Muscle of back (tissue), 13 donors: ENCODE measurements at places on chromosomes 2 and 18.

GRCh38 chr2:52880872-52881271 is 886.7 kb upstream of the CHAC2 start:
- DNase-seq = no peak

DNA sequence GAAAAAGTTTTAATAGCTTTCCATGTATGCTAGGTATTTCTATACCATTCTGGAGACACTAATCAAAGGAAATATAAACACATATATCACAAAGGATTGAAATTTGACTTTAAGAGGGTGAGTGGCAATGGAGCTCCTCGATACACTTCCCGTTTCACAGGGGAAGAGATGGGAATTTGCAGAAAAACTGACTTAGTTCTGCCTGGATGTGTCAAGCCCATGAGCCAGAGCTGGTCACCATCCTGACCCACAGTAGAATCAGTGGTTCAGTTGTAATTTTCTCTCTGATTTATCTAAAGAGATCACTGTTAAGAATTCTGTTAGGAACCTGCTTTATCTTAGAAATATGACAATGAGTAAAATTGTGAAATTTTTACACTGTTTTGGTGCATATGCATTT is 34.2 kb downstream of the PLCL1 start:
- peak; percentile 60 for DNase-seq

DNA sequence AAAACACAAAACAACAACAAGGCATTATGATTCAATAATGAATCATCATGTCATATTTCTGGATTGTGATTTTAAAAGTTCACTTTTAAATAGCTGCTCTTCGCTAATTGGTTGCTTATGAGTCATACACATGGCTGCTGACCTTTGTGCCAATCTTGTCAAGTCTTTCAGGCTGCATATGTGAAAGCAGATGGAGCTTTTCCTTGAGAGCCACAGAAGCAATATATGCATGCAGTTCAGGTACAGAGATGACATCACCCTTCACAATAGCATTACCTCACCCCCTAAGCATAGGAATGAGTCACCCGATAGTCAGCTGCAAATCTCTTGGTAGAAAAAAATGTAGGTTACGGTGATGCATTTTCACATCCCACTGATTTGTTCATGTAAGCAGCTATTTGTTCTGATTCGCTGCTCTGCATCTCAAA is 27.2 kb downstream of the EIF2AK3 start:
- peak; percentile 82 for DNase-seq

DNA sequence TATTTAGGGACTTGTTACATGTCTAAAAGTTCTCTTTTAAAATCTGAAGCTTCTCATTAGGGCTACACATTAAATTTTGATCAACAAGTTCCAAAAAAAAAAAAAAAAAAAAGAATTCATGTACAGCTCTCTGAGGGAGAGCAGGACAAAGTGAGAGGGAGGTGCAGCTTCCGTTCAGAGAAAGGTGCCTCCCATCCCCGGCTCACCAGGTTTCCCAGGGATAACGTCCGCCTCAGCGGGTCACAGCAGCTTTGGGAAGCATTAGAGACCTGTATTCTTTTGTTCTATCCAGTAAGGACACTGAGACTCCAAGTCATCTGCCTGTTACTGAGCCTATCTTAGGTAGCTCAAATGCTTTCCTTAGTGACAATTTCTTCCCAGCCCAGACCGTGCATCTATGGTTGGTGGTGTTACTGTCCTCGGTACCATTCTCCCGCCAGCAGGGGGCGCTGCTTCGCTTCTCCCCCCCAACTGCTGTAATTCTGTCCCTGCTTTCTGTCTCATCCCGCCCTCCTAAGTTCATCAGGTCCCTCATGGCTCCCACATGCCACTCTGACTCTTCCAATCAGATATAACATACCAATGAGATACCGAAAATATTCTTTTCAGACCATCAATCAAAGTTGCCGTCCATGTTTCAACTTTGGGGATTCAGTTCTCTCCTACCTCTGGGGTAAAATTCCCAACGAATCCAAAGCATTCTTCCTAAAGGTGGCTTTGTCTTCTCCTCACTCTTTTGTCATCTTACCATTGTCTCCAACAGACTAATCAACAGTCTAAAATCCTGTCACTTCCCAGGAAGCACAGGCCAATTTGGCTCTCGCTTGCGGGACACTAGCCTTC is 466.5 kb downstream of the METTL4 start:
- no peak for DNase-seq

DNA sequence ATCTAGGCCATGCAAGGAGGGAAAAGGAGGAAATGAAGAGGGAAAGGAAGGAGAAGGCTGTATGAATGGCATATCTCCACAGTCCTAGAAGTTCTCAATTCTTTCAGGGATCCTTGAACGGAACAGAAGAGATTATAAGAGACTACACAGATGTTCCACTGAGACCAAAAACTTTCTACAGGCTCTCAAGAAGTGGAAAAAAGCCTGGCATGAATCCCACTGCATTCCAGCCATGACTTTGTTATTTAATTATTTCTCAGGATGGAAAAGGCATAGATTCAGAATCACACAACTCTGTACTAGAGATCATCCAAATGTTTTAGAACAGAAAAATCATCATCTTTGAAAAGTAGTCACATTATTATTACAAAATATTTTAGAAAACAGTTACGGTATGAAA is 131.7 kb upstream of the CDH20 start:
- peak; percentile 39 for DNase-seq

- DNase-seq = no peak
Measured at GRCh38 chr2:143177096-143177786, 48.0 kb downstream of the ARHGAP15 start.

DNA sequence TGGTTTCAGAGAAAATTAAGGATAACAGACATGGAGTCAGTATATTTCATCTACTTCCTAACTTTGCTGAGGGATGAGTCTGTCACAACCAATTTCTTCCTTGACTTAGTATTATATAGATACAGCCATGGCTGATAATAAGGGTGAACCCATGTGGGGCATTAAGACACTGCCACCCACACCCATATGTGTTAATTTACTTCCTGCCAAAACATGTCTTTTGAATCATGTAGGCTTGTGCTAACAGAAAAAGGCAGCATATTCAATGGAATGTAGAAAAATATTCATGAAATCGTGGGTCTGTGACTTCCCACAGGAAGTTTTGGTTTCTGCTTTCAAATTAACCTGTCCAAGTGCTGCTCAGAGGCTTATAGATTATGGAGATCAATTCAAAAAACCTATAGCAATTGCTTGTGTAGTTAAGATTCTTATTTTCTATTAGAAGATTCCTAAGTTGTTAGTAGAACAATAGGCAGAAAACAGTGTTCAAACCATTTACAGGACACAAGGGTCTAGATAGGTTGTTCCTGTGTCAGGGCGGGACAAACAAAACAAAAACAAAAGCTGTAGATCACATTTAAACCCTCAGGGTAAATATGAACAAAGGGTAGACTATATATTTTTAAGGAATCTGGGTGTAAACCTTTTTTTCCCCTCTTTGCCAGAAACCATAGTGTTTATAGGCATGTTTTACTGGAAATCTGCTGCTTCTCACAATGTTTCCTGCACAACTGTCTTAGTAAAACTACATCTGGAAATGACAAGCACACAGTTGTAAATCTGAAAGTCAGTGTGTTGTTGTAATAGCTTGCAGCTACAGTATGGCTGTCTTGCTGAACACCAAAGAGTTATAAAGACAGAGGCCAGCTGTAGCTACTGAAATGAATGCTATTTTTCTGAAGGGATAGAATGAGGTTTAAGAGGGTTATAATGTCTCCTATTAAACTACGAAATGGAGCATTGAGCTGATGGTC is 691.2 kb downstream of the EPHA4 start:
- no peak for DNase-seq

DNA sequence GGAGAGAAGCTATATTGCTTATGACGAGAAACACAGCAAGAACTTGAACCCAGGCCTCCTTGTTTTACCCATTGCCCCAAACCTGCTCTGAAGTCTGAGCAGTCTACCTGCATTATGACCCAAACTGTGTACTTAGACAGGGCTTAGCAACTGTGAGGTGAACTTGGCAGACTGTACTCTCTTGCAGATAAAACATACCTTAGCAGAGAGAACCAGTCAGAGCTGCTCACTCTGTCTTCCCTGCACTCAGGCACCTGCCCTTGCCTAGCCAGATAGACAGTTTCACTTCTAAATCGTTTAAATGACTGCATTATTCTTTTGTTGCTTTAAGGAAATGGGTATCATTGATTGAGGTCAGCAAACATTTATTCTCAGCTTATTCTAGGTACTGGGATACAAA is 20.3 kb downstream of the ITPRID2 start:
- DNase-seq = no peak

DNA sequence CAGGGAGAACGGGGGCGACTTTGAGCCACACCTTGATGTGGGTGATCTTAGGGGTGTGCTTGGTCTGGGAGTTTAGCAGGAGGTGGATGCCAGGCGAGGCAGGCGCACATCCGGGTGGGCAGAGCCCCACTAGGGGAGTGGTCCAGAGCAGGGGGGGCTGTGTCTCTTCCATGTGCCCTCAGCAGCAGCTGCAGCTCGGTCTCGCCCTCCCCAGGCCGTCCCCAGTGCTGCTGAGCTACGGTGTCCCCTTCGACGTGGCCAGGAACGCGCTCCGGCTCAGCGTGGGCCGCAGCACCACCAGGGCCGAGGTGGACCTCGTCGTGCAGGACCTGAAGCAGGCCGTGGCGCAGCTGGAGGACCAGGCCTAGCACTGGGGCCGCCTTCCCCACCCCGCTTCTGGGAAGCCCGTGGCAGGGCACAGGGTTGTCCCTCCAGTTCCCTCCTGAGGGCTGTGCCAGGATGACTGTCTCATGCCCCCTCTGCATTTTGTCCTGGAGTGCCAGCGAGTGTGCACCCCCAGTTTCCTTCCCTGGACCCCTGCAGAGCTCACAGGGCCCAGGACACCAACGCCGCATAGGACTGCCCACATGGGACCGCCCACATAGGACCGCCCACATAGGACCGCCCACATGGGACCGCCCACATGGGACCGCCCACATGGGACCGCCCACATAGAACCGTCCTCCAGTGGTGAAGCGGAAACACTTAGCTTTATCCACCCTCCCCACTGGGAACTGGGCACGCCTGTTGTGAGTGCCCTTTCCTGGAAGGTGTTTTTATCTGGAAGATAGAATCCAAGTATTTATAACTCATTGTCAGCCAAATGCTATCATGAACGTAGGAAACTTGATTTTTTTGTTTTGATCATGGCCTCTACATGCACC is 1.9 kb upstream of the ESPNL start:
- DNase-seq = peak; percentile 30

GRCh38 chr18:57542126-57542525 is 44.4 kb downstream of the FECH start:
- DNase-seq = no peak

GRCh38 chr2:179275253-179276012 is 10.8 kb upstream of the SESTD1 start:
- no peak for DNase-seq

- DNase-seq = no peak
Measured at GRCh38 chr2:128259585-128259984, 59.1 kb downstream of the HS6ST1 start.

DNA sequence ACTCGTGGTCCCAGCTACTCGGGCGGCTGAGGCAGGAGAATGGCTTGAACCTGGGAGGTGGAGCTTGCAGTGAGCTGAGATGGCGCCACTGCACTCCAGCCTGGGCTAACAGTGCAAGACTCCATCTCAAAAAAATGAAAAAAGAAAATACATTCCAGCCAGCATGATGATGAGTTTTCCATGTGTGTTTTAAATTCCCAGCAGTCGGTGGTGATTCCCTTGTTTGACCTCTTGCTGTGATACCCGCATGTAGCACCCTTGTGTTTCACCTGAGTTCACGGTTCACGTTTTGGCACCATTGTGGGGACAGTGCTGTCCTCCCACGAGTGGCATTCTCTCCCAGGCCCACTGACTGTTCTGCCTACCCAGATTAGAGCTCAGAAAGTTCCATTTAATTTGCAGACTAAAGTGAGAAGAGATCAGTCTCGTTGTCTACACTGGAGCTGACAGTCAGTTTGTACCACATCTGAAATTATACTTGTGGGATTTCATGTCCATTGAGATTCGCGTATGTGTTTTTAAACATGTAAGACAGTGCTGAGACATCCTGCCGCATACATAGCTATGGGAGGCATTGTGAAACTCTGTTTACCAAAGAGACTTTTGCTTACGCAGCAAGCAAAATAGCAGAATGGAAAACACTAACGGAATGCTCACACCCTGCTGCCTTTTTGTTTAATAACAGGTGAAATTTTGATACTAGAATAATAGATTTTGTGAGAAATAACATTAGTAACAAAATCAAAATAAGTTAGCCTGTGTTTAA is 157.1 kb downstream of the GBX2 start:
- no peak for DNase-seq

DNA sequence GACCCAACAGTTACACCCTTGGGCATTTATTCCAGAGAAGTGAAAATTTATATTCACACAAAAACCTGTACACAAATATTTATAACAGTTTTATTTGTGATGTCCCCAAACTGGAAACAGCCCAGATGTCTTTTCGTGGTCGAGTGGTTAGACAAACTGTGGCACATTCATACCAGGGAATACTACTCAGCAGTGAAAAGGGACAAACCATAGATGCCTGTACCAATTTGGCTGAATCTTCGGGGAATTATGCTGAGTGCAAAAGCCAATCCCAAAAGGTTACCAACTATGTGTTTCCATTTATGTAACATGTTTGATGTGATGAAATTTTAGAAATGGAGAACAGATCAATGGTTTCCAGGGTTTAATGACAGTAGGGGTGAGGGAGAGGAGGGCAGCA is 154.3 kb downstream of the GLI2 start:
- no peak for DNase-seq

DNA sequence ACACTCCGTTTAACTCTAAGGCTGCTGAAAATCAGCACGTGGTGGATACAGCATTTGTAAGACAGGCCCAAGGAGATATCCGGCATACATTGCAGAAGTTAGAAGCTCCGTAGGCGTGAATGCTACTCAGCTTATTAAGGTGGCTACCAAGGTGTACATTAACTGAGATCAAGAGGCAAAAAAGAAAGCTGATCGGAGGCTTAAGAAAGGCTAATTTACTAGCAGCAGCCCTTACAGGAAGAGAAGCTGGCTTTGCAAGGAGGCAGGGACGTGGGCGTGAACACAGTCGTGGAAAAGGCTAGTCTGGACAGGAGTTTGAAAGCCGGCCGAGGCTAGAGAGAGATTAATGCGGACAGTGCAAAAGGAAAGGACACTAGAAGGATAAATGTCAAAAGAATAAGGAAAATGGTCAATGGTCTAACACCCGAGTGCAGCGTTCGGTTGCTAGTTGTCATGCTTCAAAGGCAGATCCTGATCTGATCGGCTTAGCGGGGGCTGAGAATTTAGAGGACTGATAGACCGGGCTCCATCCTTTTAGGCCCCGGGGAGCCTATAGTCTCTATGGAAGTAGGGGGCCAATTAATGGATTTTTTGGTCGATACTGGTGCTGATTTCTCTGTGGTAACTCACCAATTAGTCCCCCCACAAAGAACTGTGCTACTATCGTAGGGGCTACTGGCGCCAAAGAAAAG is 45.6 kb upstream of the SELENOI start:
- DNase-seq = peak; percentile 69

DNA sequence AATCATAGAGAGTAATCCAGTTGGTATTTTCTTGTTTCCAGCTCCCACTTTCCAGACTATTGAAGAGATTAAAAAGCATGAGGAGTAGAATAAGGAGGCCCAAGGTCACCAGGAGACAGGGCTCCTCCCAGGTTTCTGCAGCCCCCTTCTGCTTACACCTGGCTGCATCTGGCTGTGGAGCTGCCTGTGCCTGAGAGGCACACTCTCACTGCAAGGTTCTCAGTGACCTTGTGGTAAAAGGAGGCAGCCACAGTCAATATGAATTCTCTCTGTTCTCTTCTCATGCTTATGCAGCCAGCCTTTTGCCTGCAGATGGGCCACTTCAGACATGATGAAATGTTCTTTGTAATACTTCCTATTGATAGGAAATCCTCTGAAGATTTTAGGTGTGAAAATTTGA is 233.7 kb downstream of the MYO3B start:
- DNase-seq = no peak
